Activated CD8-positive, alpha-beta T cell treated with anti-CD3 and anti-CD28 coated beads, Interleukin-2, amount 10 ng/mL, durations not matched to agents 7 days and 5 days (primary cell): ENCODE measurements at places on chromosomes 7 and 10.

GRCh38 chr7:96236198-96237039, 85.5 kb downstream of the SLC25A13 start:
- no peak for DNase-seq

DNA sequence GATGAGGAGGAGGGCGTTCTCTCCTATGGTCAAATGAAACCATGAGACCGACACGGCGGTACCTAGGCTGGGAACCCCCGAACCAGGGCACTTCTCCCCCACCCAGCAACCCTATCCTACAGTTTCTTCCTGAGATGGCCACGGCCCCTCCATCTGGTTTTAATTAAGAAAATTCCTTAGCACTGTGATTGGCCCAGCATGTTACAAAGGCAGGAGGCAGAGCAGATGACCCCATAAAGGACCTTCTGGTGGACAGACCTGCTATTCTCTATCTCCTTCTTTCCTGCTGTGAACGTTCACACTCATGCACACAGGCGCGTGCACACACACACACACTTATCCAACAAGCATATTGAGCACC, 129.4 kb downstream of the RGS10 start:
- DNase-seq, result no peak

DNA sequence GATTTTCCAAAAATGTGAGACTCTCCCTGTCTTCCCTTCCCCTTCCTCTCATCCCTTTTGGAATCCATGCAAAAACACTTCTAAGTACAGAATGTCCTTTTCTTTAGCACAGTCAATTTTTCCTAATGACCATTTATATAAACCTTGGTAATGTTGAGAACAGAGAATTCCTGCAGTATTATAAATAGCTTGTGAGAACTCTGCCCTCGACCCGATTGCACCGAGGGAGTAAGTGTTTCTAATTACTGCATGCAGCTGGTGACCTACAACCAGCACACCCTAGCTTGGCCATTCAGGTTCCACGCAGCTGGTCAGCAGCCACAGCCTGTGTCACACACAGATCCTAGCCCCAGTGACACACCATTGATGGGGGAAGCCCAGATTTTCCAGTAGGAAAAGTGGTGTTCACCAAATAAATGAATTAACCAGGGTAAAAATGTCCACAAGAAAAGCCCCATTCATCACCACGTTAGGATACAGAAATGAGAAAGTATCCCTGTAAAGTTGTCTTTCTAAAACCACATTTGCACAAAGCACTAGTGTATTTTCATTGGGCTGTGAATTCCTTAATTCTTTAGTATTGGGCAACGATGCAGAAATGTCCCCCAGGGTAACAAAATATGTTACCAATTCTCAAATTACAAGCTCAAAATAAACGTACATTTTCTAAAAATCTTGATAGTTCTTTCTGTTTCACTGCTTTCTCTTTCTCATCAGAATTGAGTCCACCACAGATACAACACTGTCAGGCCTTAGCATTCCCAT, 499.0 kb upstream of the KLF6 start:
- no peak for DNase-seq

- no peak for DNase-seq
Observed at GRCh38 chr10:525565-526315, 163.7 kb downstream of the DIP2C start.

DNA sequence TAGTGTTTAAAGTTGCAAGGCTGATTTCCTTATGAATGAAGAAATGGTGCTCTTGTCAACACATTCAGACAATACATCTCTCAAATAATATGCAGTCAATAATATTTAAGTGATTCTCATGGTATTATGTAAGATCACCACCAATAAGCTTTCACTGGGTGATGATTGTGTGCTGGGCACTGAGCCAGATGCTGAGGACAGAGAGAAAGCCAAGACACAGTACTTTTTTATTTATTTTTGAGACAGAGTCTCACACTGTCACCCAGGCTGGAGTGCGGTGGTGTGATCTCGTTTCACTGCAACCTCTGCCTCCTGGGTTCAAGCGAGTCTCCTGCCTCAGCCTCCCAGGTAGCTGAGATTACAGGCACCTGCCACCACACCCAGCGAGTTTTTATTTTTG, 130.6 kb upstream of the LSM8 start:
- no peak for DNase-seq

- no peak for DNase-seq
Observed at GRCh38 chr10:43452356-43452914, 15.5 kb downstream of the ZNF487 start.

GRCh38 chr7:50690541-50691011, 92.1 kb downstream of the GRB10 start:
- DNase-seq, result no peak

- DNase-seq, result no peak
Observed at GRCh38 chr7:46682836-46683624, 762.0 kb upstream of the IGFBP3 start.

DNA sequence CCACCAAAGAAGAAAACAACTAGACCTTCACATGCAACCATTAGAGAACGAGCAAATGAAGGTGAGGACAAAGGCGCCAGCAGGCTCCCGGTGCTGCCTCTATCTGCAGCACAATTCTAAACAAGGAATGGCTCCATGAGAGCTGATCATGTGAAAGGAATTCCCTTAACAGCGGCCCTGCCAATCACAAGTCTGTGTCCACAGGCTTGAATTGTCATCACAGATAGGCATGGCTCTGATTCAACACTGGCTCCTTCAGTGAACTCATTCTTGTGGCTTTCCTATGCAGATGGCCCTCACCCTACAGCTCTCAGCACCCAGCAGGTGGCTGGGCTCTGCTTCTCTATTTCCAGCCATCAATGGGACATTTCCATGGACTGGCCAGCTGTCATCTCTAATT, 36.2 kb downstream of the LAMB1 start:
- DNase-seq, result no peak

- no peak for DNase-seq
Observed at GRCh38 chr10:689452-690371, at the start of gene DIP2C. TSS of gene DIP2C (minus strand) at chr10:689668. CDS start at chr10:689578, 90 bp downstream.

GRCh38 chr7:157769086-157769485, 432.3 kb downstream of the DNAJB6 start:
- no peak for DNase-seq

- DNase-seq, result no peak
Observed at GRCh38 chr7:137342265-137342664, 1.3 kb downstream of the PTN start.

GRCh38 chr10:17669185-17669872, 25.4 kb downstream of the STAM start:
- no peak for DNase-seq

- DNase-seq, result no peak
Observed at GRCh38 chr10:107847620-107848019, 683.1 kb upstream of the SORCS1 start.

- DNase-seq, result no peak
Observed at GRCh38 chr10:106557951-106558733, 606.4 kb downstream of the SORCS1 start.

- DNase-seq, result no peak
Observed at GRCh38 chr10:113506476-113506875, 46.4 kb upstream of the HABP2 start.

- DNase-seq, result no peak
Observed at GRCh38 chr7:93047514-93048099, 70.2 kb downstream of the SAMD9 start.

- DNase-seq, result no peak
Observed at GRCh38 chr7:141590071-141590470, 38.9 kb downstream of the AGK start.

- DNase-seq, result peak; percentile 87
Observed at GRCh38 chr7:50206453-50207250, 97.9 kb upstream of the IKZF1 start.

DNA sequence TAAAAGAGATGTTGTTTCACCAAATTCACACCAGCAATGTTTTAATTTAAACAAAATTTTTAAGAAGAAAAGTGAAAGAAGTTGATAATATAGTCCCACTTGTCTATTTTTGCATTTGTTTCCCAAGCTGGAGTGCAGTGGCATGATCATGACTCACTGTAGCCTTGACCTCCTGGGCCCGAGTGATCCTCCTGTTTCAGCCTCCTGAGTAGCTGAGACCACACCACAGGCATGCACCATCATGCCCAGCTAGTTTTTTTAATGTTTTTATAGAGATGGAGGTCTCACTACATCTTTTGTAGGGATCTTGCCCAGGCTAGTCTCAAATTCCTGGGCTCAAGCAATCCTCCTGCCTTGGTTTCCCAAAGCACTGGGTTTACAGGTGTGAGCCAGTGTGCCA, 14.1 kb upstream of the NDUFA5 start:
- DNase-seq, result no peak

- no peak for DNase-seq
Observed at GRCh38 chr7:73436031-73436929, 2.7 kb downstream of the FZD9 start.

DNA sequence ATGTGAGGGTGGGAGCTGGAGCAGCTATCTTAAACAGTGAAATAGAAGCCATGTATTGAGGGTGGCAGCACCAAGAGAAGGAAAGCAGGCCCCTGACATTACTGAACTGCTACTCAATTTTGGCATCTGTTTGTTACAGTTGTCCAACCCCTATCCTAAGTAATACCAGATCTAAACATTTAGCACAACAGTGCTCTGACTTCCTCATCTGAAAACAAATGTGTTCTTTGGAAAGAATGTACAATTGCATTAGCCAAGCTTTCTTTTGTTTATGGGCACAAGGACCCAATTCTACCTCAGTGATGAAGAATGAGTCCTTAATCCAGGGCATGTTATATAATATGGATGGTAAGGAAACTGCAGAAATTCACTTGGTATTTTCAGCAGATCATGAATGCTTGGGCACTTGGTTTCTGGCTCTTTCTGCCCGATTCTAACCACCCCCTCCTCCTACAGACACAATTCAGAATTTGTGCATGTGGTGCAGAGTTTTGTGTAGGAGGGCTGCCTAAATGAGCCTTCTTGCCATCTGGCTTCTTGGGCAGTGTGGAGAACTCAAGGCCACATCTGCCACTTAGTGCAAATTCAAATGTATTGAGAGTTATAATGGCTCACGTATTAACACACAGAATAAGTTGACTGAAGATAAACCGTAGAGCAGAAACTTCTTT, 36.9 kb upstream of the KMT2E start:
- peak; percentile 6 for DNase-seq

DNA sequence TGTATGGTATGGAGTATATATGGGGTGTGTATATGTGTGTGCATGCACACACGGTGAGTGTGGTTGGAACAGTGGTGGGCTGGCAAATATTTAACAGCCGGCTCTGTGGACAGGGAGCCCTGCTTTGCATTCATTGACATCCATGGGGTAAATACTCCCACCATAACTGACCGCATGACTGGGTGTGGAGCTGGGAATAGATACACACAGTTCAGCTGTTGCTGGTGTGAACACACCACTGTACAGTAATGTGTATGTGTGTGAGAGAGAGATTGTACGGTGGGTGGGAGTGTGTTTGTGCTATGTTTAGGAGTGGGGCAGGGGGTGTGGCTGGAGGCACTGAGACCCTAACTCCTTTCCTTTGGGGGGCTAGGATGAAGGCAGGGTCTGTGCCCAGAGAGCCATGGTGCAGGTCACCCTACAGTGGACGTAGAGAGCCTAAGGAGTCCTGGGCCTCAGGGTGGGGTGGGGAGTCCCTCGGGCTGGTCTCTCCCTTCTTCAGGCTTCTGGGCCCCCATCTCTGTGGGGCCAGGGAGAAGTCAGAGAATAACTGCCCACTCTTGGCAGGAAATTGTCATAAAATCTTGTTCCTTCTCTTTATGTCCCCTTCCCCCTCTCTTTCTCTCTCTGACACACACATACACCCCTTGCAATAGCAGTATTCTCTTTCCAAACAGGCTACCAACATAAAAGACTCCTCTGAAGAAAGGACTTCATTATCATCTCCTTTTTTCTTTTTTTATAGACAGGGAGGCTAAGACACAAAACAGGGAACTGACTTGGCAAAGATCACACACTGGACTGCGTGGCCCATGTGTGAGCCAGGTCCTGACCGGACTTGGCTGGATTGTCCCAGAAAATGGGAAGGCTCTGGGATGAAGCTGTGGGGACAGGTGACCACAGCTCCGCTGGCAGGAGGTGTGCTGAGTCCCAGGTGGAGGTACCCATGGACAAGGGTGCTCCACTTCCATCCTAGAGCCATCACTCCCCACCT, 3.2 kb downstream of the SFRP5 start:
- DNase-seq, result no peak

- no peak for DNase-seq
Observed at GRCh38 chr7:16889305-16889704, 7.5 kb upstream of the AGR3 start.

GRCh38 chr10:15841696-15842095, 18.6 kb downstream of the MINDY3 start:
- DNase-seq, result no peak

DNA sequence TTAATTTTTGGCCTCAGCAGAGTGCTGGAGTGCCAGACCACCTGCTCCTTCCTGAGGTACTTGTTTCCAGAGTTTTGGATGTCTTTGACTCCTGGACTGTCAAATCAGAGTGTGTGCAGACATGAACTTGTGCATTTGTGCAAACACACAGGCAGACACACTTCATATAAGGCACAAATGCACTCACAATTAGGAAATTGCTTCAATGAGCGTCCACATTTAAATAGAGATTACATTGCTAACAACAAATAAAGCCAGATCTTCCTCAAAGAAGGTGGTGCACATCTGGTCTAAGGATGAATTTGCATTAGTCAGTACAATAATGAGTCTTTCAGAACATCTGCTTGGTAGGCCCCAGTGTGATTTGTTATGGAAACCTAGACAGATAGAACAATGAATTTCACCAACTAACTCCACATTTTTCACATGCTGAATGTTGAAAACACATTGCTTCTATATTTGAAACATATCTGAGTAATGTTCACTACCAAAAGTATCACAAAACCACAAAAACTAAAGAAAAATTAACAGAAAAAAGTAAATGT, 266.7 kb upstream of the INHBA start:
- DNase-seq, result no peak

GRCh38 chr7:142811154-142811737, 40.5 kb downstream of the PRSS2 start:
- peak; percentile 71 for DNase-seq

DNA sequence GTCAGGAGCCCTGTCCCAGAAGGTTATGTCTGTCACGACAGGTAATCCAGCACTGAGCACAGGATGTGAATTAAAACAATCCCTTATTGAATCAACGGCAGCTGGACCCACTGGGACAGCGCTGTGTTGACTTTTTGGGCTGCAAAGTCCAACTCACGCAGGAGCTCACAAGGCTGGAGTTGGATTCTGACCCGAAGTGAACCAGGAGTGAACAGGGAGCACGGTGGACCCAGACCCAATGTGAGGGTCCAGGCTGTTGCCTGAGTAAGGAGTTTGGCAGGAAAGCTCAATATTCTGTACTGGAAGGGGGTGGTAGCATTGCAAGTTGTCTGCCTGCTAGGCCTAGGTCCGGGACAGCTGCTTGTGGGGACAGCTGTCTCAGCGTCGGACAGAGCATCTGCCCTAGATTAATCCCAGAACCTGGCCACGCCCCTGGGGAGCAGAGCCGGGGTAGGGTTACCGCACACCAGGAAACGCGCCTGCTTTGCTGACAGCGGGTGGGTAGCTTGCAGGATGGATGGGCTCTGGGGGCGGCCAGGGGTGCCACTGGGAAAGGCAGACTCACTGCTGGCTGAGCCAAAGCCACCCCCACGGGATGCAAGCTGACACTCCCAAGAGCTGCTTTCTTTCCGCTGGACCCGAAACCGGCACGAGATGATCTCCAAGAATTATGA, 24.0 kb downstream of the COL26A1 start:
- no peak for DNase-seq

- DNase-seq, result no peak
Observed at GRCh38 chr7:38822549-38822948, 86.4 kb downstream of the VPS41 start.
